HuH-7.5 (cell line): ENCODE measurements at places on chromosomes 3 and 15.
A peak's percentile ranks its signal among the peaks of the same experiment; 100 is the strongest.

GRCh38 chr3:15280853-15281532 is 51.4 kb downstream of the SH3BP5 start:
- DNase-seq = peak; percentile 72

- no peak for DNase-seq
Measured at GRCh38 chr15:77163781-77164384, 93.0 kb upstream of the TSPAN3 start.

DNA sequence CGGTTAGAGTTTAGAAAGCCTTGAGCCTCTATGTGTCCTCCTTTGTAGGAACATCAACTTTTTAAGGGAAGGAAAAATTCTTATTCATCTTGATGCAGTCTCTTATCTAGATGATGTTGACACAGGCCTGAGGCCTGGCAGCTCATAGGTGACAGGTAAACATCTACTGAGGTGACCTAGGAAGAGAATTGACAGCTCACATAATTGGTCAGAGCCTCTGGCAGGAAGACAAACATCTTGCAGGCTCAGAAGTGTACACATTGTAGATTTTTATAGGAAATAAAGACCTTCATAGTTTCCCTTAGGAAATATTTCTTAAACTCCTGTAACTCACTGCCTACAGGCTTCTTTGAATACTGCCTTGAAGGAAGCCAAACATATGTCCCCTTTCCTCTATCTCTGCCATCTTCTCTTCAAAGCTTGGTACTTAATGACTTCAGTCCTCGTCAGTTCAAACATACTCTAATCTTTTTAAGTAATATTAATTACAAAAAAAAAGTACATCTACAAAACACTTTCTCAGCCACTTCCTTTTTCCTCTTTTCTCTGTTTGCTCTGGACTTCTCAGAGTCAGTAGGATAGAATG is 341.3 kb downstream of the TBL1XR1 start:
- DNase-seq = no peak

DNA sequence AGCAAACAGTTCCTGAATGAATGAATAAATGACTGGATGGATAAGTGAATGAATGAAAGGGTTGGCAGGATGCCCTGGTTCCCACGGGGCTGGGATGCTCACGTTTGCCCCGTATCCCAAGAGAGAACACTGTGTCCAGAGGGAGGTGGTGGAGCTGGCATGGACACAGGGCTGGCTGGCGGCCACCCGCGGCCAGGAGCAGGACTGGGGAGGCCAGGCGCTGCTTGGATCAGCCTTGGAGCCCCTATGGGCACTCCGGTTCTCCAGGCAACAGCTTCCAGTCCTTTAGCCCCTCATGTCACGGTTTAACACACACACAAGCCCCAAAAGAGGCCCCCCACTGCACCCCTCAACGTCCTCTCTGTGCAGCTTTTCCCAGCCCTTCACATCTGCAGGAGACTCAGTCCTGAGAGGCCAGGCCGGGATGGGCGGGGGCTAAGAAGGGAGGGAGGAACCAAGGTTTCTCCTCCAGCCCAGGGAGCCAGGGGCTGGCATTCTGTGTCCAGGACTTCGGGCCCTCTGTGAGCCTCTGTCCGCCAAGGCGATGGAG is 86.0 kb upstream of the ALDH1L1 start:
- no peak for DNase-seq

GRCh38 chr3:197171481-197172067 is 126.8 kb downstream of the DLG1 start:
- no peak for DNase-seq

DNA sequence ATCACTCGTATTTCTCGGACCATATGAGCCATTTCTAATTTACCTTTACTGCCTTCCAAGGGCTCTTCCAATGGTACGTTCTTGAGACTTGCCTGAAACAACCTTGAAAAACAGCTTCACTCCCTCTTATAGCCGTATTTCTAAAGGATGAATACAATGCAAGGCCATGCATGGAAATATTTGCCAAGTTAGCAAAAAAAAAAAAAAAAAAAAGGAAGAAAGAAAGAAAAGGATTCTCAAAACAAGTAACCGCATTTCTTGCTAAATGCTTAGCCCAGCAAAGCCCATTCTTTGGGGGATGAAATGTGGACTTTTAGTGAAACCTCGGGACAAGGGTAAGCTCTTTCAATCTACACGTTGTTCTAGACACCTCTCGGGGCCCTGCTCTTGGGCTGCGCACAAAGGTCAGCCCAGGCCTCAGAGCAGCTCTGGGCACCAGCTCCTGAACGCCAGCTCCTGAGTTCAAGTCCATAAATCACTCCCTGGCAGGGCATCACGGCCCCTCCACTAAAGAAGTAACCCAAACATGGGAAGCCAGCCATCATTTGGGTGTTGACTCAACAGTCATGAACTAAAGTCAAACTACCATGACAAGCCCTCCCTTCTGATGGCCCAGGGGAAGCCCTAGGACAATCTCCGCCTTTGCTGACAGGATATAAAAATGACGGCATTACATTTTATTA is 132.7 kb downstream of the ADAMTS17 start:
- no peak for DNase-seq

DNA sequence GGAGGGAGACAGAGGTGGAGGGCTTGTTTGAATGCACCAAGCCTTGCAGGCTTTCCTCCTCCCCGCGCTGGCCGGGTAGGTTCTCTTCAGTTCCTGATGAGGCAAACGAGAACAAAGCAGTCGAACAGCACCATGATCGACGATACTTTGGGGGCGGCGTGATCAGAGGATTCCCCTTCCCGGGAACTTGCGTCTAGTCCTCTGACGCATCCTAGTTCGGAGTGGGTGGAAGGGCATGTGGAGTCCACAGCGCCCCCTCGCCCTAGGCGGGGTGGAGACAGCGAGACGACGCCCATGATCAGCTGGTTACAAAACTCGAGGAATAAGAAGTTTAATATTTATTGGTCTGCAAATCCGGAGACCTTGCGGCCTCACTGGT is 452 bp upstream of the SV2B start:
- no peak for DNase-seq

DNA sequence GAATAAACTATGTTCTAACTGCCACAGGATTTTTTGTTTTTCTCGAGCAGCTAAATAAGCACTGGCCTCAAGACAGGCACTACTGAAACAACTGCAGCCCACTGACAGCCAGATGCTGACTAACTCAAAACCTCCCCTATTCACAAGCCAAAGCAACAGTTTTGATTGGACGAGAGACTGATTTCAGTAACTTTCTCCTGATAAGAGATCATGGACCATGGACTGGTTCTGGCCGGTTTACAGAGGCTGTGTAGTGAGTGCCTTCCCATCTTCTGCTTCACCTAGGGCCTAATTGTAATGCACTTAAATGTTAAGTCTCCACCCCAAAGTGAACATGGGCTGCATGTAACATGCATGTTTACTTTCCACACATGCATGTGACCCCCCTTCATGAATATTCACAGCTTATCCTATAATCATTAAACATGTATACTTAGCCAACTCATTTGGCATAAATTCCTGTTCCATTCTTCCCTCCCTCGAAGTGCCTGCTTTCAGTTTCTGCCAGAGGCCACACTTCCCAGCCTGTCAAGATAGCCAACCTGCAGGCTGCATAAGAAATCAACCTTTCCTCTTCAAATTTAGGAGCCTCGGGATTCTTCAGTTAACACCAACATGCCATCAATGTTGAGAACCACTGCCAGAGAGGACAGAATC is 108.2 kb downstream of the ULK4 start:
- DNase-seq = no peak

GRCh38 chr3:45800611-45801010 is 4.3 kb upstream of the SLC6A20 start:
- DNase-seq = no peak

DNA sequence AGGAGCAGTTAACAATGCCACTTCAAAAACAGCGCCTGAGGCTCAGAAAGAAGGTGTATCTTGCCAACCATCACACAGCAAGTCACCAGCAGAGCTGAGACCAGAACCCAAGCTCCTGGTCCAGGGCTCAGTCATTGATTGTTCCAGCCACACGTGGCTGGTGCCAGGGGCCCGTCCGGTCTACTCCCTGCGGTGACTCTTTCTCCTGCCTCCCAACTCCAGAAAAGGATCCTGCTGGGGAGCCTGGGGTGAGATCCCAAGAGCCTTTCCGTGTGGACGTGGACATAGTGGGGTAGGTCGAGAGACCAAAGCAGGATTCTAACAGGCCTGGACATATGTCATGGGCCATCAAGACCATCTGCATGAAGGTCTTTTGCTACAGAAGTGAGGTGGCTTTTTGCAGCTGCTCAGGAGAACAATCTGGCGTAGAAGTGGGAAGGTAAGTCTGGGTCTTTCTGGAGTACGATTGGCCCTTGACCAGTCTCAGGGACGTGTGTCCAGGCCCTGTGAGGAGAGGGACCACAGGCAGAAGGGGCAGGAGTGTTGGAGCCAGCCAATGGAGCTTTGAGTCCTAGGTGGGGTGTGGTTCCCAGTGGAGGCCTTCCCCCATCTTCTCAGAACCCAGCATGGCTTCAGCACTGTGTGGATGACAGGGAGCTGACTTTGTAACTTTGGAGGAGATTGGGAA is 105.4 kb downstream of the HMG20A start:
- no peak for DNase-seq

DNA sequence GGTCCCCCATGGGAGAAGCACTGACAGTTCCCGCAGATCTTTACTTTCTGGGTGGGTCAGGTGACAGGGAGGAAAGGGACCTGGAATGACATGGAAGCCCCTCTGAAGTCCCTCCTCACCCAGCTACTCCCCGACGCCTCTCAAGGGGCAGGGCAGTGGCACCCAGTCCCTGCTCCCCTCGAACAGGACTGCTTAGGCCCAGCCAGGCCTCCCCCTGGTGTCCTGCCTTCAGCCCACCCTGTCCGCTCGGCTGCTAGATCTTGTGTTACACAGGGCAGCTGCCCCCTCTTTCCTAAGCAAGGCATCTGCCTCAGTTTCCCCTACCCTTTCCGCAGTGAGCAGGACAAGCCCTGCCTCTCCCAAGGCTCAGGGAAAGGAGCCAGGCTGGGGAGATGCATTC is 226.5 kb downstream of the XXYLT1 start:
- no peak for DNase-seq

DNA sequence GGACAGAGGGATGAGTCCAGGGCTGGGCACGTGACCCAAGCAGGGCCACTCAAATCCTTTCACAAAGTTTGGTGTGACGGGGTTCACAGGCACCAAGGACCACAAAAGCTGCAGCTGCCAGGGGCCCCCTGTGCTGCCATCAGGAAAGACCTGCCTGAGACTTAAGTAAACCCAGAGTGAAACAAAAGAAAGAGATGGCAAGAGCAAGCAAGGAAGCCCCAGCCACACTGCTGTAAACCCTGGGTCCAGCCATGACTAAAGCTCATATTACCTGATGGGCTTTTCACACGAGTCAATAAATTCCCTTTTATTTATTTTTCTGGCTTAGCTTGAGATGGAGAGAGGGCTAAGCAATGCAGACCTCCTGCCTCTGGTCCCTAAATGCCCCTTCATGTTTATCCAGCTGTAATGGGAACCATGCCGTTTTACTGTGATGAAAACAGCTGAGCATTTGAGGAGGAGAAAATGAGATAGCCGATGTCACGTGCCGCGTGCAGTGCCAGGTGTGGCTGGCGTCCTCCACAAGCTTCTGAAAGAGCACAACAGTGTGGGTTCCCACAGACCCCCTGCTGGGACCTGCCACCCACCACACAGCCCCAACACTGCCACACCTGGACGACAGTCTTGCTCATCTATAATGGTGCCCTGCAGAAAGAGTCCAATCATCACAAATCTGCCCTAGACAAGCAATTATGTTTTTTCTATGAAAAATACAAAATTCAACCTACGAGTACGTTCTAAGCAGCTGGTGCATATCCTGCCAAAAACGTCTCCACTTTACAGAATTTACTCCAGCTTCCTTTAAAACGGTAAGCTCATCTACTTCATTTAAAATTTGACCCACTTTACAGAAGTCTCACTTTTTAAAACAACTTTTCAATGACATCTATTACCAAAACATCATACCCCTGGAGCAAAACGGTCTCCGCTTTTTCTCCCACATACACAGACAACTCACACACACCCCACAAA is 34.2 kb downstream of the ADAMTS17 start:
- DNase-seq = no peak

DNA sequence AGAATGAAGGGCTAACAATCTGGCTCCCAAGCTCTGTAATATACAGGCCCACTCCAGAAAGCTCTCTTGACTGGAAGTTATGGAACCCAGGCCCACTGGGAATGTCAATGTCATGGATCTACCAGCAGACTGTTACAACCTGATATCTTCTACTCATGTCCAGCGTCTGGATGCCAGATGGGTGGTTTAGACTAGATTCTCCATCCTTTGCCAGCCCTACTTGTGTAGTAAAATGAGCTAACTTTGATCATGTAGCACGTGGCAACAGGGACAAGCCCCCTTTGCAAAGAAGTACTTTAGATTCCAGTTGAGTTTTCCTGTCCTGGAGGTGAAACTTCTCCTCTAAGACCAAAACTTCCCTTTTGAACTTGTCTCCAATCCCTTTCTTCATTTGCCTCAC is 55.1 kb downstream of the HEG1 start:
- DNase-seq = no peak

- no peak for DNase-seq
Measured at GRCh38 chr3:18234717-18235335, 190.3 kb downstream of the SATB1 start.

GRCh38 chr3:141680620-141681389 is 57.3 kb upstream of the RNF7 start:
- DNase-seq = no peak

GRCh38 chr15:65323071-65323511 is 18.6 kb downstream of the RNU5B-1 start:
- no peak for DNase-seq

DNA sequence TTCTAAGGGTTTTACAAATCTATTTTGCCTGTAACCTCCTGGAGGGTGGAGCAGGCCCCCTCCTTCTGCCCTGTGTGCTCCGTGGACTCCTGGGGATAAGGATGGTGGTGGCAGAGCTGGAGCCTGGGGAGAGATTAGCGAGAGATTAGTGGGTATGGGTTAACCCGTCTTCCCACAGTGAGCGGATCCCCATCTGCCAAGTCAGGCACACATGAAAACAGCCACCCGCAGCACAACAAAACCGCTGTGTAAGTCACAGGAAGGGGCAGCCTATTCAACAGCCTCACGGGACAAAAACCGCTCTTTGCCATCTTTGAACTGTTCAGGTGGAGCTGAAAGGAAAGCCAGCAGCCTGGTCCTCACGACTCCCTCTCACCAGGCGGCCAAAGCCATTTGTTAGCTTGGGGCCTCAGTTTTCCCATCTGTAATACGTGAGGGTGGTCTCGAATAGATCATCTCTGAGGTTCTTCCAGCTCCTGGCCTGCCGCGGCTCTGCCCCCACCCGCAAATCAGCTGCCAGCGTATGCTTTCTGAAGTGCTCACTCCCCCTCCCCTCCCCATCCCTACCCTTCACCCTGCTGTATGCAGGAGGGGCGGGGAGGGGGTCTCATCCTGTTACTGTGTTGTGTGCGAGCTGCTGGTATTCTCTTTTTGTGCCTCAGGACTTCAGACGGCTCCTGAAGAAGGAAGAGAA is 43.6 kb downstream of the PDIA5 start:
- no peak for DNase-seq

DNA sequence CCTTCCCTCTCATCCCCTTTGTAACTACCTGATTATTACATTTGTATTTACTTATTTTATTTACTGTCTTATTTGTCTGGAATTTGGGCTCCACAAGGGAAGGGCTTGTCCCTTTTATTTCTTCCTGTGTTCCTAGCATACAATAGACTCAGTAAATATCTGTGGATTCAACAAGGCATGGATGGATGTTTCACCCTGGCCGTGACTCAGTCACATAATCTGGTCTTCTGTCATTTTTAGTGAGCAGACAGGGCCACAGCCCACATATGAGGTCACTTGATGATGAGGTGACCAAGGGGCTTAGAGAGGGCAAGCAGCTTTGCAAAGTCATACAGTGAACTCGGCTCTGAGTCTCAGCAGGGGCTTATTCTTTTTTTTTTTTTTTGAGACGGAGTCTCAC is 7.8 kb upstream of the DAG1 start:
- no peak for DNase-seq
